B cell (primary cell): ENCODE measurements at places on chromosomes 11 and 22. TPM values are rescaled to one million over a fixed set of nuclear protein-coding genes. Genes with fewer than 3 reads are reported as not detected.
A peak's percentile ranks its signal among the peaks of the same experiment; 100 is the strongest.

DNA sequence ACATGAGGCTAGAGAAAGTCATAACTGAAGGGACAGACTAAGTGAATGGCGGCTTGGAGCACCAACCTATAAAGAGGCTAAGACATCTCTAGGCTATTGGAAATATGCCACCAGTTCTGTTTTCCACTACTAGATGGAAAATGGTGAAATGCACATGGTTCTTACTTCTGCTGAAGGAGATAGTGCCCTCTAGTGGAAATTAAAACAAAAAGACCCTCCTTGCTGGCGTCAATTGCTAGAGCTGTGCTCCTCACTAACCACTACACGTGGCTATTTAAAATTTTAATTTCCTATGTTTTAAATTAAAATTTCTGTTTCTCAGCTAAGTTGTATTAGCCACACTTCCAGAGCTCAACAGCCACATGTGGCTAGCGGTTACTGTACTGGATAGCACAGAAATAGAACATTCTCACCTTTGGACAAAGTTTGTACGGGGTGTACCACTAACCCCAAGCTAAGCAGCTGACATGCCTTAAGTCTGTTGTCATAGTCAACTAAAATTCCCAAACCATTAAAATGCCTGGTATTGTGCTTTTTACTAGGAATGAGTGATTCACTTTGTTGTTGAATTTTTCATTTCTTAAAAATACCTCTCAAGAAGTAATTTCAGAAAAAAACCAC, 34.1 kb upstream of the CALCA start:
- DNase-seq, result peak; percentile 55

DNA sequence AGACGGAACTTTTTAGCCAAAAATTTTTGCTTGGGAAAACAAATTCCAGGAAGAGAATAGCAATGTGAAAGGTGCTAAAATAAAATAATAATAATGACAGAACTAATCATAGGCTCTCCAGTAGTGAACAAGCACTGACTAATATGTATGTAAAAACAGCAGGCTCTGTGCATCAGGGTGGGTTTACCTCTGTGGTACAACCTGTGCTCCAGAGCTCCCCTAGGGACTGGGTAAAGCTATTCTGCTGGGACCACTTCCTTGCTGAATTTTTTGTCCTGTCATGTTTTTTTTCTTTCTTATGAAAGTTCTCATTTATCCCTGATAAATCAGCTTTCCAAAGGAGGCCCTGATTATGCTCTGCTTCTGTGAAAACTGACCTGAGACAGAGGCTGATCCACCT, 18.8 kb downstream of the LUZP2 start:
- no peak for DNase-seq

GRCh38 chr11:16096336-16096735, 260.0 kb downstream of the SOX6 start:
- DNase-seq, result no peak

GRCh38 chr11:103875855-103876510, 160.5 kb upstream of the DDI1 start:
- no peak for DNase-seq

DNA sequence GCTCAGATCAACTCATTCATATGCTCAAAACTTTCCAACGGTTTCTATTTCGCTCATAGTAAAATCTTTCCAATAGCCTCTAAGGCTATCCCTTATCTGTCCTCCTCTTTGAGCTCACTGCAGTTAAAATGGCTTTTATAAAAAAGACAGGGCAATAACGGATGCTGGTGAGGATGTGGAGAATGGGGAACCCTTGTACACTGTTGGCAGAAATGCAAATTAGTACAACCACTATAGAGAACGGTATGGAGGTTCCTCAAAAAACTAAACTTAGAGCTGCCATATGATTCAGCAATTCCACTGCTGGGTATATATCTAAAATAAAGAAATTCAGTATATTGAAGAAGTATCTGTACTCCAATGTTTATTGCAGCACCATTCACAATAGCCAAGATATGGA, 345.6 kb downstream of the DLG2 start:
- peak; percentile 8 for DNase-seq

DNA sequence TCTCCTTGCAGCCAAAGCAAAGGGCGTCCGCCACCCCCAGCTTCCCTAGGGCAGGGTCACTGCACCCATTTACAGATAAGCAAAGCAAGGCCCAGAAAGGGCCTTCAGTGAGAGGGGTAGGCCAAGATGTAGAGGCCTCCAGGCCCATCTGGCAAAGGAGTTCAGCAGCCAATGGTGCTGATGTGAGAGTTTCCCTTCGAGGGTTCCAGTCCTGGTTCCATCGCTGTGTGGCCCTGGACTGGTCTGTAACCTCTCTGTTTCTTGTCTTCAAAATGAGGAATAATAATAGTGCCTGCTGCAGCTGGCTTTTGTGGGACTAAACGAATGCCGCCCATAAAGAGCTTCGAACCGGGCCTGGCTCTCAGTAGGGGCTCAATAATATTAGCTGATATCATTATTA, 4.0 kb downstream of the ELFN2 start:
- no peak for DNase-seq

GRCh38 chr11:94657629-94658028, 90.5 kb downstream of the PIWIL4 start:
- DNase-seq, result no peak

- DNase-seq, result no peak
Measured at GRCh38 chr11:66494935-66495334, 14.7 kb downstream of the DPP3 start.

DNA sequence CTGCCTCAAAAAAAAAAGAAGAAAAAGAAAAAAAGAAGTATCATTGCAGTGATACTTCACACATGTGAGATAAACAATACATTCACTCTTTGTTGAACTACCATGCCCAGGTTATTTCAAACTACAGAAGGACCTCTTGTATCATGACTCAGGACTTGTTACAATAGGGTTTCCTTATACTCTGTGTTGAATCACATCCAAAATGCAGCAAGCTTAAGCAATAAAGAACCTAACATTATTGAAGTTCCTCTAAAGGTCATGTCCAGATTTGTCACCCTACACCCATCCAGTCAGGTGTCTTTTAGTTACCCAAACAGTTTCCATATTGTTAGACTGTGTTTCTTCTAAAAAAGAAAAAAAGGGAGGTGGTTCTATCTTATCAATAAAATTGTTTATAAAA, 26.9 kb upstream of the ALKBH3 start:
- DNase-seq, result no peak

GRCh38 chr11:121485216-121485615, 32.4 kb upstream of the SORL1-AS1 start:
- DNase-seq, result no peak

DNA sequence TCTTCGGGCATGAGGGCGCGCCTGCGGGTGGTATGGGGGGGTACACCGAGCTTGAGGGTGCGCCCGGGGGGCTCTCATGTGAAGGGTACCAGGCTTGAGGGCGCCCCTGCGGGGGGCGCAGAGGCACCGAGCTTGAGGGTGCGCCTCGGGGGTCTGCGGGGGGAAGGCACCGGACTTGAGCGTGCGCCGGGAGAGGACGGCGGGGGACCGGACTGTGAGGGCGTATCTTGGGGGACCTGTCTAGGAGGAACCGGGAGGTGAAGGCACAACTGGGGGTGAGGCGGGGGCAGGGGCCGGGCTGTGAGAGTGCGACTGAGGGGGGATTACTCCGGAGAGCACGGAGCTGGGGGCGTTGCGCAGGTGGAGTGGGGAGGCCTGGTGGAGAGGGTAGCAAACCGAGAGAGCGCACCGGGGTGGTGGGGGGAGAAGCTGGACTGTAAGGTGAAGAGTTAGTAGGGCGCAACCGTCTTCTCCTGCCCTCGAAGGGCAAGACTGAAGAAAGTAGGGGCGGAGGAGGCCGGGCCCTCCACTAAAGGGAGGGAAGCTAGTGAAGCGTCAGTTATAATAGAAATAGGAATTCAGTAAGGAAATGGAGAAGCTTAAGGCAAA, 1.1 kb upstream of the DDX6 start:
- no peak for DNase-seq

DNA sequence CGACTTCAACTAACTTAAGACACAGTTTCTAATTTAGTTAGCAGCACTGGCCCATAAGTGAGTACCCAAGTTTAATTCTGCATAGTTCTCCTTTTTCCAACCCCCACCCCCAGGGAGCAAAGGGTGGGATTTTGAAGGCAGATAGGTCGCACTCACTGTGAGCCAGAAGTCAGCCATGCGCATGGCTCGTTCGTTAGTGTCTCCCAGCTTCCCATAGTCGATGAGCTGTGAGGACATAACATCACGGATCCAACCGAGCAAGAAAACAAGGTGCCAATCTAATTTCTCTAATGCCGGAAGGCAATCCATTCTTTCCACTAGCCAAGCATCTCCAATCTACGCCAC, 577 bp downstream of the MRPL17 start:
- DNase-seq, result no peak

- peak; percentile 67 for DNase-seq
Measured at GRCh38 chr11:95835768-95836488, 45.6 kb downstream of the CEP57 start.

DNA sequence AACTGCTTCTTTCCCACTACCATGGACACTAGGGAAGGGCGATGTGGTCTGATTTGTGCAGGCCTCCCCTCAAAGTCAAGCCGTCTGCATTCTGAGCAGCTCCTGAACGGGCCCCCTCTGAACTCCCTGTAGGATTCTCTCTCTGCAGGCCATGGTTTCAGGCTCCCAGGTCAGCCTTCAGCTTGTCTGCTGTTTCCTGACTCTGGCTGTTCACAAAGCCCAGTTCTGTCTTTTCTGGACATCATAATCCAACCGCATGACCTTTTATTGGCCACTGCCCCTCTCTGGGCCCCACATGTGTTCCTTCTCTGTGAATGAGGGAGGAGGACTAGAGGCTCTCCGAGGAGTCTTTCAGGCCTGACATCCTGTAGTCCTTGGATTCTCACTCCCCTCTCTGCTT, 161.0 kb downstream of the FEZ1 start:
- no peak for DNase-seq

- peak; percentile 32 for DNase-seq
Measured at GRCh38 chr11:109697140-109697843, 275.3 kb downstream of the C11orf87 start.

DNA sequence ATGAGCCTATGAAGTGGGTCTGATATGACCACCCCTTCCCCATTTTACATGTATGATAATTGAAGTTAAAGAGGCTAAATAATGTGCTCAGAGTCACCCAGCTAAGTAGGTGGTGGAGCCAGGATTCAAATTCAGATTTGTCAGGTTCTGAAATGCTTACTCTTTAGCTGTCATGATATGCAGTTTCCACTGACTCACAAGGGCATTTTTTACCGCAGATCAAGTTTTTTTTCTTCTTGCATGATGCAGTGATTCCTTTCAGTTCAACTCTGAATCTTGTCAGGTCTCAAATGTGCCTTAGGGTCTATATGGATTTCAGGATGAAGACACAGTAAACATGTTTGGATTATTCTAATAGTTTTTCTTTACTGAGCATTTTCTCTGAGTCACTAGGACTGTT, 12.6 kb upstream of the TRIM44 start:
- no peak for DNase-seq

DNA sequence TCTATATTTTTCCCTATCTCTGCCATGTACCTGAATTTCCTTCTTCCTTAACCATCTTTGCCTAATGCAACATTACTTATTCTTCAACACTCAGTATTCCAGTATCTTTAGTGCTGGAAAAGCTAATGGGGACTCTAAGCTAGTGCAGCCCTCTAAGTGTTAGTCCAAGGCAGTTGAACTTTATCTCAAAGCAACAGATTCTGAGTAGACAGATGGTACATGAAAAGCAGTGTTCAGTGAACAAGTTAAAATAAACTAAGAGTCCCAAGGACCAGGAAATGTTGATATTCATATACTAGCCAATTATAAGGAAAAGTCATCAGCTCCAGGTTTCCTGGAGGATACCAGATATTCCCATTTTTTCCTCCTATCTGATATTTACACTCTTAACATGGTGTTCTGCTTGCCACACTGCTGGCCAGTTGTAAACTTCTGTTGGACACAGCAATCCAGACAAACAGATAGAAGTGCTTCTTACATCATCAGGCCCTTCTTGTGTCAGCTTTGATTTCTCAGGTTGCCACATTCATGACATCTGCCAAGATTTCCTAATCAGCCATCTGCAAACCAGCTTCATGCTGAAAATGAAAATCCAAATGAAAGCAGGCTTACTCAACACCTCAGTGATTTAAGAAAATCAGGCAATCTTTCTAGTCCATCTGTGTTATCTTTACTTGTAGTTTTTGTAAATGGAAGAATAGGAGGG, 255.9 kb upstream of the POU2AF2 start:
- no peak for DNase-seq

GRCh38 chr11:65180877-65181568, 705 bp upstream of the CAPN1 start:
- peak; percentile 87 for DNase-seq

GRCh38 chr11:134531327-134532130, 119.5 kb upstream of the B3GAT1 start:
- DNase-seq, result no peak

DNA sequence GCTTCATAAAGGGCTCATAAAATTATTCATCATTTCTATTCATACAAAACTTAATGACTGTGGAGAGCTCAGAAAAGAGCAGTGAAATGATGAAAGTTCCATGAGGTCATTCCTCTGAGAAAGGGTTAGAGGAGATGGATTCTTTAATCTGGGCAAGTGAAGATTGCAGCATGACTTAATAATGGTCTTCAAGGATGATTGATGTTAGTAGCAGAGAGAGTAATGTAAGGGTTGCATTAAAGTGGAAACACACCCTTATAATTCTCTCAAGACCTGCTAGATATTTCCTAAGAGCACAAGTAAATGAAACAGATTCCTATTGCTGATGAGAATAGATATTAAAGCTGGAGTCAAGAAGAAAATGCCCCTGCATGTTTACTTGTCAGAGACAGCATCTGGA, 711.6 kb upstream of the ANO5 start:
- no peak for DNase-seq

GRCh38 chr11:69892986-69893555, 73.9 kb upstream of the FGF3 start:
- DNase-seq, result no peak

- no peak for DNase-seq
Measured at GRCh38 chr11:17521106-17521900, 22.9 kb downstream of the USH1C start.

DNA sequence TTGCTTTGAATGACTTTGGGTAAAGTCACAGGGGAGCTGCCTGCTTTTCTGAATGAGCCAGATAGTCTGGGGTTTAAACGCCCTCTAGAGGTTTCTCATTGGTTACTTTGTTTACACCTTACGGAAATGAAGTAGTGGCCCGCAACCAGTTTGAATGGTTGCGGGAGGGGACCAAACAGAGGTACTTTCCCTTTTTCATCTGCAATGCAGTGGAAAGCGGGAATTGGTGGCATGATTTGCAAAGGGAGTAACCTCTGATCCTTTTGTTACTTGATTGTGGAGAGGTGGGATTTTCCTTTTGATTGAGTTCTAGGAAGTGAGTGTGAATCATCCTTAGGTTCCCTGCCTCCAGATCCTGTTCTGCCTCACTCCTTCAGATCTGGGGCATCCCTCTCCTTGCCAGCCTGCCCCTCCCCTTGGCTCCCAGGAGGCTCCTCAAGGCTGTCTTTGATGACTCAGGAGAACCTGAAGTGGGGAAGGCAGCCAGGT, 15.9 kb upstream of the GLYATL1 start:
- peak; percentile 51 for DNase-seq

GRCh38 chr11:62817129-62817528, 11.9 kb upstream of the NXF1 start:
- DNase-seq, result no peak

Gene YPEL4
- total RNA-seq, result 1.1 and 1.9 TPM in 2 replicates

Gene KRTAP5-1
- not detected in 2 replicates for total RNA-seq

Gene SYT8
- not detected in 2 replicates for total RNA-seq

Gene PRDM11
- 25.3 and 26.2 TPM in 2 replicates for total RNA-seq

Gene COPB1
- total RNA-seq, result 80.2 and 87.6 TPM in 2 replicates

Gene FGF4
- not detected in 2 replicates for total RNA-seq

Gene CARD18
- not detected in 2 replicates for total RNA-seq

Gene NXPE1
- not detected in 2 replicates for total RNA-seq

Gene ZP1
- total RNA-seq, result not detected in 2 replicates

Gene APLNR
- not detected in 2 replicates for total RNA-seq

Gene DEFB131B
- total RNA-seq, result not detected in 2 replicates

Gene CHRM4
- total RNA-seq, result 0.49 TPM in 1 of 2 replicates, not detected in the other

Gene KRTAP5-4
- not detected in 2 replicates for total RNA-seq

Gene OR8D1
- not detected in 2 replicates for total RNA-seq
